ENCODE measurements at places on chromosomes 4 and X.

- DNase-seq, result peak; percentile 82
Observed at GRCh38 chr4:76198411-76199237, 15.0 kb downstream of the SCARB2 start.

DNA sequence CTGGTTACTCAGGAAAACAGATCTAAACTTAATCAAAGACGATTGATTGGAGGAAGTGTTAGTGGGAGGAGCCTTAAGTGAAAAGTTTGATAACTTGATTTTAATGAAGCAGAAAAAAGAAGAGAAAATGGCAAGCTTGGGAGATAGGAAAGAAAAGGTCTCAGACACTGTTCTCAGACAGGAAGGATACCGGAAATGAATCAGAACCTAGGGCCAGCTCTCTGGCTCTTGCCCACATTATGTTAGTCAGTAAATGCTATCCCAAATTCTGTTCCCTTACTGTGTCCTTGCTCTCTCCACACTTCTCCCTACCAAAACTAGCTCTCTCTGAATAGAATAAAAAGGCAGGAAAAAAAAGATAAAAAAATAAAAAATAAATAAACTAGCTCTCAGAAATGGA lies 48.6 kb upstream of the TMEM164 start:
- DNase-seq, result no peak

- peak; percentile 70 for DNase-seq
Observed at GRCh38 chr4:133146574-133147241, 2.4 kb upstream of the PCDH10 start.

DNA sequence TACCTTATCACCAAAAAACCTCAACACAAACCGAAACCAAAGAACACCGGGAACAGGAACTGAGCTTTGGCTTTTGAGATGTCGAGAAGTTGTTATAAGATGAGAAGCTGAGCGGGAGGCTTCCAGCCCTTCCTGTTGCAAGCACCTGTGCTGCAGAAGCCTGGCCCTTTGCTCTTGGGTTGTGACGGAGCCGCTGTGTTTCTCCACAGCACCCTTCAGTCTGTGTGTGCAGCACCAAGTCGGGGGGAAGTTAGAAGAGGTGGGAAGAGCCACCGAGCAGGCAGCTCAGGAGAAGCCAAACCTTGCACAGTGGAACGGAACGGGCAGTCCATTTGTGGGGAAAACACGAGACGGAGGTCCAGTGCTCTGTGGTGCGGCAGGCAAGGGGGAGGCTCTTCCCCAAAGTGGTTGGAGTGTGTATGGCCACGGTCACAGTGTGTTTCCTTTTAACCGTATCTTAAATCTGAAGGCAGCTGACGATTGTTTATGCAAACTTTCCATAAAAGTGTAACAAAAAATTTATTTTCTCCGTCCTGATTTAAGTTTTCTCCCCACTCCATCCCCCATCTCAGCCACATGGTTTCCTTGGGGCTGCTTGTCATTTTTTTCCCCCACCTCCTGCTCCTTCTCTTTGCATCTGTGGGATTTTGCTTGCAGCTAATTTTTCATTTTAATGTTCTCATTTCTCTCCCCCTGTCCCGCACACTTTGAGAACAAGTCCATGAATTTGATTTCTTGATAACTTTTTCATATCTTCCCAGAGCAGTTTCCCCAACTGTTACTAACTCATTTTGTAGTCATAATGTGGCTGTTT lies 123.7 kb downstream of the STOX2 start:
- DNase-seq, result peak; percentile 65

GRCh38 chr4:47462799-47463234 lies 685 bp downstream of the COMMD8 start:
- no peak for DNase-seq

GRCh38 chrX:17397074-17397473 lies 22.1 kb downstream of the NHS start:
- DNase-seq, result no peak

GRCh38 chr4:122500852-122501501 lies 44.5 kb upstream of the IL2 start:
- no peak for DNase-seq

DNA sequence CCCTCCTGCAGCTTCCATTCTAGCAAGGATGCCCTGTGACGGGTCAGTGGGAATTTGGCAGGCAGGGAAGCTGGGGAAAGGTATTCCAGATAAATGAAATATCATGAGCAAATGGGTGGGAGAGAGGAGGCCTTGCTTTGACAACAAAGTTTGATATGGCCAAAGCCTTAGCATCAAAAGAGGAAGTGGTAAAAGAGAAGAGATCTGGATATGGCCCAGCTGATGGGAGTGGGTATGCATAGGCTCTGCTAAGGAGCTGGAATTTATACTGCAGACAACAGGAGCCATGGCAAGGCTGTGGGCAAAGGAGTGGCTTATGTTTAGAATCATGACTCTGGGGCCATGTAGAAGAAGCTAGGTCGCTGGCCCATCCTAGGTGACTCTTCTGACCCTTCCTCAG lies 89.2 kb downstream of the PJA1 start:
- DNase-seq, result peak; percentile 46

GRCh38 chrX:153689654-153690465 lies 2.1 kb downstream of the SLC6A8 start:
- DNase-seq, result peak; percentile 17

- peak; percentile 90 for DNase-seq
Observed at GRCh38 chr4:52861879-52862616, at the start of gene RASL11B. Gene RASL11B, plus strand, starts transcription at chr4:52862317. Its CDS starts 191 bp downstream, at chr4:52862508.

GRCh38 chr4:151804086-151804630 lies 43.4 kb upstream of the GATB start:
- no peak for DNase-seq

GRCh38 chr4:66330125-66330524 lies 659.8 kb upstream of the EPHA5 start:
- no peak for DNase-seq

DNA sequence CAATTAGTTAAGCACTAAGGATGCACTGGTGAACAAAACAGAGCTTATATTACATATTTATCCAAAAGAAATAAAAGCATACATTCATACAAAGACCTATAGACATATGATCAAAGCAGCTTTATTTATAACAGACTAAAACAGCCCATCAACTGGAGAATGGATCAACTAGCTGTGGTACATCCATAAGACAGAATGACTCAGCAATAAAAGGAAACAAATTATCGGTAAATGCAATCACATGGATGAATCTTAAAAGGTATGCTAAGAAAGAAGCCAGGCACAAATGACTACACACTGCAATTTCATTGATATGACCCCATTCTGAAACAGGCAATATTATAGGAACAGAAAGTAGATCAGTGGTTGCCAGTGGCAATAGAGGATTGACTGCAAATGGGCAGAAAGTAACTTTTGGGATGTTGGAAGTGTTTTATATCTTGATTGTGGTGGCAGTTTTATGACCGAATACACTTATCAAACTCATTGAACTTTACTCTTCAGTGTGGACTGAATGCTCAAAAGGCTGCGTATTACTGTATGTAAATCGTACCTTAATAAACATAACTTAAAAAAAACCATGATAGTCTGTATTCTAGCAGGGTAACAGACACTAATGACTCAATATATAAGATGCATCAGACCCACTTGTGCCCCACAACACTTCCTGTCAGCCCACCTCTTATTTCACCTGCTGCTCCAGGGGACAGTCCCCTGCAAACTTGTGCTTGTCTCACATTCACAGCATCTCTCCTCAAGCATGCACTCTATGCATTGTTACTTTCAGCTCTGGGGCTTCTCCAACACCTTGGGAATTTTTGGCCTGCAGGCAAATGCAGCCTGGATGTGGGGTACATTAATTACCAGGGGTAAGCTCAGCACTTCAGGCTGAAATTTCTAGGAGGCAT lies 59.1 kb downstream of the MID1IP1 start:
- no peak for DNase-seq

- DNase-seq, result peak; percentile 92
Observed at GRCh38 chrX:41009850-41010846, 75.1 kb upstream of the USP9X start.

DNA sequence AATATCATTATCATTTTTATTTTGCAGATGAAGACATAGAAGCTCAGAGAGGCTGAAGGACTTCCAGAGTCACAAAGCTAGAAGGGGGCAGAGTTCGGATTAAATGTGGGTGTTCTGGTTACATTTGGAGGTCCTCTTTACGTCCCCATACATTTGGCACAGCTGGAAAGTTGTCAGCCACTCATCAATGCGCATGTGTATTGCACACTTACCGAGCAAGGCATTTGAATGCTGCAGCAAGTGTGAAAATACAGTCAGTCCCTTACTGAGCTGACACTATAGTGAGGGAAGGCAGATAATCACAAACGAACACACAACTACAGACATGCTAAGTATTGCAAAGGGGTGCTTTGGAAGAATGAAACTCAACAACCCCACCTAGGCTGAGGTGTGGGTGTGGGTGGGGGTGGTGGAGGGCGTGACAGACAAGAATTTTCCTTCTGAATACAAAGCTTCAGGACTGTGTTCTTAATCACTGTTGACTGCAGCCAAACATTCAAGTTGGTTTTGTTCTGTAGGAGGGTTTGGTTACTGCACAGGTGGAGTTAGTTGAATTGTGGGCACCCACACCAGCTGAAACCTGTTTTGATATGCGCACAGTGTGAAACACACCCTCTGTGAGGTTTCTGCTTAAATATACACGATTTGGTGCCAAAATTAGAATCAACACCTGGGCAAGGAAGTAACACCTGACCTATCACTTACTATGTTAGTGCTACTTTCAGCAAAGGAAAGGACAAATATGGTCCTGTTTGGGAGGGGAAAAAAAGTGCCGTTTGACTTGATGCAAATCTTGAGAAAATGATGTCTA lies 72.4 kb downstream of the COQ2 start:
- peak; percentile 39 for DNase-seq

DNA sequence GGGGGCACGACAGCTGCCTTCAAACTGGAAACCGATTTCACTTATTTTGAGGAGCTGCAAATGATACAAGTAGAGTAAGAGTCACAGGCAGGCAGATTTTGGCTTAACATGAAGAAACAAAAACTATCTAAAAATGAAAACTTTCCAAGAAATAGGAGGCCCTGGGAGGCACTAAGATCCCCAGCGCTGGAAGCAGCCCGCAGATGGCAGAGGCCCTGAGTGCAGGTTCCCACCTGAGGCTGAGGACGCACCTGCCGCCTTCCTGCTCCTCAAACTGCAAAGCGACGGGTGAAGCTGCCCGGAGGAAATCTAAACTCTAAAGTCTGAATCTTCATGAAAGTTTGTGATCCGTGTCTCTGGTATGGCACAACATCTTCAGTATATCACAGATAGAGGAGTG lies 138.7 kb downstream of the AFAP1 start:
- no peak for DNase-seq

GRCh38 chr4:169246957-169247396 lies 23.8 kb downstream of the SH3RF1 start:
- DNase-seq, result no peak

GRCh38 chrX:132023896-132024386 lies 839 bp downstream of the STK26 start:
- DNase-seq, result peak; percentile 63

GRCh38 chrX:121050781-121051180 lies 3.4 kb downstream of the GLUD2 start:
- DNase-seq, result no peak

GRCh38 chrX:24292353-24292752 lies 21.5 kb downstream of the SUPT20HL2 start:
- DNase-seq, result no peak

DNA sequence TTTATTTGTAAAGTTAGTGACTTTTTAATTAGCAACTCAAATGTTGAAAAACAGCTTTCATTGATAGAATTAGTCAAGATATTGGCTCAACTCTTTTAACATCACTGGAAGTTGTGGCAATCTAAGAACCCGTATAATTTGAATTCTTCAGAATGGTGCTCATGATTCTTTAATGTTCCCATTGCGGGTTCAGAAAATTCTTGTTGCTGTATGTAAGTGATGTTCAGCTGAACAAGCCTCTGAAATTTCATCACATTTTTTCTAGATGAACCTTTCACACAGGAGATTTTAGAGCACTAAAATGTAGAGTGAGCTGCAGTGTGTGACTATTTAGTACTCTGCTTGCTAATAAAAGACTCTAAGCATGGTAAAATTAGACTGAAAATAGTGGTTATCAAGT lies 1317.7 kb downstream of the FSTL5 start:
- no peak for DNase-seq

DNA sequence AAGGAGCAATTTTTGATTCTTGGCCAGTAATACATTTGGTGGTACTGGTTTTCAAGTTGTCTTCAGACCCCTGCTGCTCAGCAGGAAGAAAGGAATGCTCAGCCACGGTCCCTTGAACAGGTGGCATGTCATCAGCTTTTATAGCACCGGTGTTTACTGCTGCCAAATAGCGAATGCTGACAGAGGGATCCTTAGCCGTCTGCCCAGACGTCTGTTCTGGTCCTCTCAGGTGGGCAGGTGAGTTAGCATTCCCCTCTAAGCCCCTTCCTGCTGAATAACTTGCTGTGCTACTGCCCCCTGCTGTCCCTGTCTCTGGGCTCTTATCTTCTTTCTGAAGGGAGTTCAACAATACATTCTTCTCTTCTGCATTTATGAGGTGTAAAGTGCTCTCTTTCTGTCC lies 28.4 kb downstream of the BOD1L1 start:
- DNase-seq, result no peak

DNA sequence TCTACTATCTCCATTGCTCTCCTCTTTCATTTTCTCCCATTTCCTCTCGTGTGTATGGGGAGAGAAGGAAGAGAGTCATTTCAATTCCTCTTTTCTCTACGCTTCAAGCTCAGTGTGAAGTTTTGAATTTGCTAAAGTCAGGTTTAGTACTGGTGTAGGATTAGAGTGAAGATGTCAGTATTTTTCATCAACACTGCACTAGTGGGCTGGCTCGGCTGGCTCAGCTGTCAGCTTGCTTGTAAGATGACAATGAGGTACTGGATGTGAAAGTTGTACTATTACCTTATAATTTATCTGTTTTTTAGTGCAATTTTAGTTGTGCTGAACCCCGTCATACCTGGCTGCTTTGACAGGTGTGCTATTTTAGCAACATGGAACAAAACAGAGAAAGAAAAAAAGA lies 2.1 kb upstream of the SH2D1A start:
- DNase-seq, result no peak

GRCh38 chr4:69833251-69833650 lies 26.7 kb downstream of the SULT1E1 start:
- DNase-seq, result no peak

- DNase-seq, result no peak
Observed at GRCh38 chrX:120305531-120306141, 5.6 kb downstream of the TMEM255A start.

DNA sequence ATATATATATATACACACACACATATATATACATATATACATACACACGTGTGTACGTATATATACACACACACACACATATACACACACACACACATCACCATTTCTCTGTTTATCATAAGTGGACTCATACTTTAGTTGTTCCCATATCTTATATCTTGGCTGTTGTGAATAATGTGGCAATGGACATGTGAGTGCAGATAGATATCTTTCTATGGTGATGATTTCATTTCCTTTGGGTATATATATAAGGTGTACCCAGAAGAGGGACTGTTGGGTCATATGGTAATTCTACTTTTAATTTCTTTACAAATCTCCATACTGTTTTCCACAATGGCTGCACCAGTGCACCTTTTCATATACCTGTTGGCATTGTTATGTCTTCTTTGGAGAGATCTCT lies 105.9 kb downstream of the LARP1B start:
- DNase-seq, result no peak

- no peak for DNase-seq
Observed at GRCh38 chr4:124694946-124695598, 17.5 kb downstream of the ANKRD50 start.

Data from common myeloid progenitor, CD34-positive (primary cell).